Inflammatory macrophage treated with lipopolysaccharide for 1 hour (primary cell): ENCODE measurements at places on chromosomes 7 and 10.

GRCh38 chr10:98366062-98366530 is 48.9 kb downstream of the PYROXD2 start:
- no peak for DNase-seq

DNA sequence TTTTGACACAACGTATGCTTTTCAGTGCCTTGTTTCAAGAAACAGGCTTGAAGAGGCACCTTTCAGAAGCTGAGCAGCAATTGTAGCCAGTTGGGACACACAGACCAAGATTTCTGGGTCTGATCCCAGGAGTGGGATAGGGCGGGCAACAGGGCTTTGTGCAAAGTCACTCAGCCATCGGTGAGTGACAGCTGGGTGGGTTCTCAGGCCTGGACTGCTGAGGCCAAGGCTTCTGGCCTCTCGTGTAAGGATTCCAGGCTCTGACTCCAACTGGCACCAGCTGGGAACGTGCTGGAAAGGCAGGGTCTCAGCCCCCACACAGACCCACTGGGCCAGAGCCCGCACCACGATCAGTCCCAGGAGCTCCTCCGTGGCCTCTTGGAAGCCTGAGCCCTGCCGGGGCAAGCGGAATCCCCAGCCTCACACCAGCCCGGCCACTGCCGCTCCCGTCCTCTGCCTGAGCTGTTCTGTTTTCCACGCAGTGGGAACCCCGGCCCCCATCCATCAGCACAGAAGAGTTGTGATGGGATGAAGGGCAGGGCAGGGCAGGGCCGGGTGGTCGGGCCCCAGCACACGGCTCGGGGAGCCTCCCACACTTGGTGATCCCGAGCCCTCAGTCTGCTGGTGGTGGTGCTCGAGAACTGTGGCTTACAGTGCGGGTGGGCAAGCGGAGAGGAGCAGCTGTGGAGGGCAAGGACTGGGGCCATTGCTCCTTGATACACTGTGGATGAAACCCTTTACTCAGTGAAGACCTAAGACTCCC is 46.8 kb downstream of the VIPR2 start:
- DNase-seq = no peak

DNA sequence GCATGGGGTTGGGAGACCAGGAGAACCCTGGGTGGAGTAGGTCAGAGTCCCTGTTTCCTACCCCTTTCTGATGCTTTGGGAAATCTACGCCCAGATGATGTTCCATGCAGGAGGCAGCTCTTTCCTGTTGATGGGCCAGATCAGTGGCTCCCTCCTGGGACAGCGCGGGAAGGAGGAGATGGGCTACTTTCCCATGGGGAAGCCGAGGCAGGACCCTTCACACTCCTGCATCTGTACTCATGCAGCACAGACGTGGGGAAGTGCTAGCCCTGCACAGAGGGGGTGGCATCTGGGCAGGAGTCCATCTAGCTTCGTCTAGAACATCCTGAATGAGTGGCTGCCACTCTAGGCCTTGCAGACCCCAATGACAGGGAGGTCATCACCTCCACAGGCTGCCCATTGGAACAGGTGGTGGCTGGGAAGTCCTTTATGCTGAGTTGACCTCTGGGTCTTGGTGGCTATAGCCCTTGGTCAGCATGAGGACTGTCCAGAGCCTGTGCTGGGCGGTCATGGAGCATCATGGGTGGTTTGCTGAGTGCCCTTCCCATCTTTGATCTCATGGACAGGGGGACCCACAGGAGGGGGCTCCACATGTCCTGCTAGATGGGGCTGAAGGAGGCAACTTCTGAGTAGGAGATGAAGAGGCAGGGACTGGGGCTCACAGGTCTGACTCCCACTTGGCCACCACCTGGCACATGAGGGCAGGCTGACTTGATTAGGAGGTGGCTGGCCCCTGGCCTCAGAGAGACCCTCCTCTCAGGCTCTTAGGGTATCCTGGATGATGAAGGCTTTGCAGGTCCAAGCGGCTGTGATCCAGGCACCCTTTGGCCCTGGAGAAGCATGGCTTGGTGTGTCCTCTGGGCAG is 24.6 kb downstream of the RAMP3 start:
- no peak for DNase-seq

- DNase-seq = no peak
Measured at GRCh38 chr10:69552268-69552667, 21.0 kb downstream of the NEUROG3 start.

DNA sequence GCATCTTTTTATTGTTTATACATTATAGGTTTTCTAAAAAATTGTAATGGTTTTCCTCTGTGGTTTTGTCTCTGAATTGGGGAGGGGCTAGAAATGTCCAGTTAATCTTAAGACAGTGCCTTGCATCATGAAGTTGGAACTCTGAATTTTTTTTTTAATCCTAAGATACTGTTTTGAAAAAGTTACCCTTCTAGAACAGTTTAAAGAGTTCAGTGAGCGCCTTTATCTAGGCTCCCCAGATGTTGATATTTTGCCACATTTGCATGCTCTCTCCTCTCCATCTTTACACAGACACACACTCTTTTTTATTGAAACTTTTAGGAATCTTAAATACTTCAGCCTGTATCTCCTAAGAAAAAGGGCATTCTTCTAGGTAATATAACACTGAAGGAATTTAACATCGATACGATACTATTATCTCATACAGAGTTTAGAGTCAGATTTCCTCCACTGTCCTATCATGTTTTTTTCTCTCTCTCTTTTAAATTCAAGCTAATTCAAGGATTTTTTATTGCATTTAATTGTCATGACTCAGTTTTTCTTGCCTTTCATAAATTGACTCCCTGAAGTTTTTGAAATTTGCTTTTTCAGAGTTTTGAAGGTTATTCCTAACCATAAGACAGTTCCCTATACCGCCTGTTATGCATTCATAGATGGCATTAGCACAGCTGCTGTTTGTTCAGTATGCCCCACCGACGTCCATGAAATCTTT is 31.5 kb downstream of the PRKAR2B start:
- no peak for DNase-seq

GRCh38 chr7:3245077-3245476 is 56.0 kb upstream of the SDK1 start:
- DNase-seq = no peak

DNA sequence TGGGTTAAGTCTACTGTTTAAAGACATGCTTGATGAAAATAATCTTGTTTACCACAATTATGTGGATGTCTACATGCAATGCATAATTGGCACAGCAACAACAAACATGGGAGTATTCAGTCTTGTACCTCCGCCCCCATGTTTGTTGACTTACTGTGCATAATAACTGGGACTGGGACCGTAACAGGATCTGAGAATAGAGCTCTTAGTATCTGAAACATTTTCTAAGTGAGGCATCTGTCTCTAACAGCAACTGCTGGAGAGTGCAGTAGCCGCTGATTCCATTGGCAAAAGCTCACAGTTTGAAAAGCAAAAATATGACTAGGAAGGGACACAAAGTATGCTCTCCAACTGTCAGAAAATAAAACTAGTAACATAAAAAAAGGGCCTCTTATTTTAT is 61.6 kb downstream of the ENO4 start:
- DNase-seq = no peak

DNA sequence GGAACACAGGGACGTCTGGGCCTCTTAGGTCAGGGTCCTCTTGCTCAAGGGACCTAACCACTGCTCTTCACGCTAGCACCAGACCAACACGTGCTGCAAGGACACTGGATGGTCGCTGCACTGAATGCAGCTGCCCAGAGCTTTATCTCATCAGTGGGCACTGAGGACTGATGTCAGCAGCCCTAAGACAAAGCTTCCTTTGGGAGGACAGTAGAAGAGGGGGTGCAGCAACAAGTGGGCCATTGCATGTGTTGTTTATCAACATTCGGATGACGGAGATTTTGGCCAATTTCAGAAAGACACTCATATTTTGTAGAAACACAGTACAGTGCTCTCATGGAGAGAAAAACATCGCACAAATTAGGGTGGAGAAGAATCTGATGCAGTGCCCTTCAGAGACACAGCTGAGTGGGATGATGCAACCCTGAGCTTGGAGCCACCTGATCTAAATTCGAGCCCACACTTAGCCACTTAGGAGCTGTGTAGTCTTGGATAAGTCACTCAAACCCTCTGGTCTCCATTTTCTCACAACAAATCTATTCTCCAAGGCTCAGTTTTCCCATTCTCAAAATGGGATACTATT is 1.7 kb downstream of the OPALIN start:
- no peak for DNase-seq

GRCh38 chr7:134654104-134654775 is 7.6 kb downstream of the BPGM start:
- DNase-seq = no peak

DNA sequence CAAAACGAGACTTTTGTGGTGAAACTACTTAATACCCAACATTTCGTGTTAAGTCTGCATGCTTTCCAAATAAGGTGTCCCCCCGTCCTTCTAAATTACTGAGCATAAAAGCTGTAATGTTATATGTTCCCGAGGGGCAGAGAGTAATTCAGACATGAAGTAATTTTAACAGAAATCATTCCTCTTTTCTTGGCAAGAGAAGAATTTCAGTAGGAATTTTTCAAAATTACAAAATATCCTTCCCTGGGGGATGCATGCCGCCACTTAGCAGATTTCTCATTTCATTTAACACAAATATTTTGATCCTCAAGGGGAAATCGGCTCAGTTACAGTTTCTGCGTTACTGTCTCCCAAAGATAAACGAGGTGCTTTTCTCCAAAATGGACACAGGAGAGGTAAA is 213.2 kb upstream of the RHOBTB1 start:
- DNase-seq = no peak

DNA sequence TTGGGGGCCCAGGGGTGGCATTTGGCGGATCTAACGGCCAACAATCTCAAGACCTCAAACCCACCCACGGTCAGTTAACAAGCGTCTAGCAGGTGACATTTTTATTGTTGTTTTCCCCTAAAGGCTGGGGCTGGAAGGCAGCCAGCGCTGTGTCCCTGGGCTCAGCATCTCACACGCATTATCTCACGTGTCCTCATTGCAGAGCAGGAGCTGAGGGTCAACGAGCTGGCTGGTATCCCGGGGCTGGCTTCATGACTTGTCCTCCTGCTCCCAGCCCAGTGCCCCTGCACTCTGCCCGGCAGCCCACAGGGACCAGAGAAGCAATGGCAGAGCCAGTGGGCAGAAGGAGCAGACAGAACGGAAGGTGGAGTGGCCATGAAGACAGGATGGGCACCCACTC is 54.4 kb upstream of the TMEM273 start:
- DNase-seq = no peak

DNA sequence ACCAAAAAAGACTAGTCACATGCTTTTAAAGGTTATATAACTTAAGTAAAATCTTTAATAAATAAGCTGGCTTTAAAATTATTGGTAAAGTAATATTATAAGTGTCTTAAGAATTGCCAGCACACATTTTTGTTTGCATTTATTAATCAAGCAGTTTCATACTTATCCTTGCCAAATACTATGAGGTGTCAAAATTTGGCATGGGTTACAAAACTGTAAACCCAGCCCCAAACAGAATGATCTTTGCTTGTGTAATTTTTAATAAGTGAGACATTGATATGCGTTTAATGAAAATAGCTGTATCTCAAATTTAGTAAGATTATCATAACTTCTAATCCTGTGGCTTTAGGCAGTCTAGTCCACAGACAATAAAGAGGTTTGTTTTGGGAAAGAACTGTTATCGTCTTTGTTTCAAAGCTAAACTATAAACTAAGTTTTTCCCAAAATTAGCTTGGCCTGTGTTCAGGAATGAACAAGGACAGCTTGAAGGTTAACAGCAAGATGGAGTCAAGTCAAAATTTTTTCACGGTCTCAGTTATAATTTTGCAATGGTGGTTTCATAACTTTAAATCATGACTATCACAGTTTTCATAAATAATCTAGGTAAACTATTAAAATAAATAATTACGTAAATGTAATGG is 72.8 kb downstream of the ST8SIA6 start:
- no peak for DNase-seq

- DNase-seq = no peak
Measured at GRCh38 chr10:31756729-31757110, 171.9 kb downstream of the ARHGAP12 start.

GRCh38 chr10:3192856-3193635 is 20.5 kb upstream of the PITRM1 start:
- DNase-seq = peak; percentile 26

DNA sequence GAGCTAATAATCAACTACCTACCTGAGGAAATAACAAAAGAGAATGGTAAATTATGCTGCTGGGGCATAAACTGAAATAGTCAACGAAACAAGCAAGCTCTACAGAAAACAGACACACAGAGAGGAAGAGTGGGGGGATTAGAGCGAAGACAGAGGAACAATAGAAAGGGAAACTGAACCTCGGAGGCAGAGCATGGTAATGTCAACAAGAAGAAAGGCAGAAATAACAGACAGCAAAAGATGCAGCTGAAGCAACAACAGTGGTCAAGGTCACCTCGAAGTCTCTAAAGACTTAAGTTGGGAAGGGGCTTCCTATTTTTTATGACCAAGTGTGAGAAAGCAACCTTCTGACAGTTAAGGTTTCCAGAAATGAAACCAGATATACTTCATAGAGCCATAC is 177.0 kb downstream of the ZNF438 start:
- no peak for DNase-seq

DNA sequence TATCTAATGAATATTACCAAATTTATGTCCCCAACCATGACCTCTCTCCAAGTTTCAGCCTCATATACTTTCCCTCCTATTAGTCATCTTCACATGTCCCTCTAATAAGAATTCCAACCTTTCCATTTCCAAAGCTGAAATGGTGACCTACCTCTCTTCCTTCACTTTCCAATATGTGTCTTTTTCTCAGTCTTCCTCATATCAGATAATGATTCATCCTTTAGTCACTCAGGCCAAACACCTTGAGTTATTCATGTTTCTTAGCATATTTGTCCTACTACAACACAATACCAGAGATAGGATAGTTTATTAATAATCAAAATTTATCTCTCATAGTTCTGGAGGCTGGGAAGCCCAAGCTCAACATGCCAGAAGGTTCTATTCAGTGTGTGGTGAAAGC is 318.5 kb upstream of the ZWINT start:
- no peak for DNase-seq

DNA sequence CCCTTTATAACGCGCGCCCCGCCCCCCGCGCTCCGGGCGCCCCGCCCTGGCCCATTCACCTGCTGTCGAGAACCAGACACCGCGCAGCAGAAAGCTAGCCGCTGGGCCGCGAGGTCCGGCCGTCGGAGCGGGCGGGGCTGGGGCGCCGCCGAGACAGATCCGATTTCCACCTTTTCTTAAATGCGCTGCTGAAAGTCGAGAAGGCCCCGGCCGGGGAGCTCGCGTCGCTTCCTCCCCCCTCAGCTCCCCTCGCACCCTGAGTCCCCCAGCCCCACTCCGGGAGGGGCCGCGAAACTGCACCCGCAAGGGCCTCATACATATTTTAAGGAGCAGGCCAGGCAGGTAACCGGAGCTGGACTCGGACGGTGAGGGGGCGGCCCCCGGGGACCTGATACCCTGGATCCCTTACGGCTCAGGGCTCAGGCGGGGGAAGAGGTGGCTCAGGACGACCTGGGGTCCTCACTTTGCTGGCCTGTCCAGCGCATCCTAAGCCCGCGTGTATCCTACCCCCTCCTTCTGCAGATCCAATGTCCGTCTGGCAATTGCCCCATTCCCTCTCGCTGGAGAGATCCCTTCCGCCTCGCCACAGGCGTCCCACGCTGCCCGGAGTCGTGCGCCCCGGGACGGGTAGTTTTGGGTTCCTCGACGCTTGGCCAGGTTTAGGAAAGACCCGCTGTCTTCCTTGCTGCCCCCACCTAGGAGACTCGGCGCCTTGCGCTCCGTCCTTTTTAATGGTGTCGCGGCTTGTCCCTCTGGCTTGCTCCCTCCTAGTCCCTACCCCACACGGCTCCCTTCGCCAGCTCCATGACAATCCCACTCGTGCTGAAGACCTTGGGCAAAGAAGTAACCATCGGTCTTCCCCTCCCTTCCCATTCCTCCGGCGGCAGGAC is 170.6 kb downstream of the UBE2H start:
- DNase-seq = no peak

GRCh38 chr10:114684084-114684821 is 26.2 kb upstream of the ABLIM1 start:
- DNase-seq = no peak
